ENCODE measurements at places on chromosomes 4 and X.
A peak's percentile ranks its signal among the peaks of the same experiment; 100 is the strongest.

GRCh38 chr4:10983268-10983667, 298.7 kb upstream of the CLNK start:
- peak; percentile 32 for DNase-seq

GRCh38 chr4:98026362-98026761, 116.9 kb downstream of the STPG2 start:
- DNase-seq: no peak

DNA sequence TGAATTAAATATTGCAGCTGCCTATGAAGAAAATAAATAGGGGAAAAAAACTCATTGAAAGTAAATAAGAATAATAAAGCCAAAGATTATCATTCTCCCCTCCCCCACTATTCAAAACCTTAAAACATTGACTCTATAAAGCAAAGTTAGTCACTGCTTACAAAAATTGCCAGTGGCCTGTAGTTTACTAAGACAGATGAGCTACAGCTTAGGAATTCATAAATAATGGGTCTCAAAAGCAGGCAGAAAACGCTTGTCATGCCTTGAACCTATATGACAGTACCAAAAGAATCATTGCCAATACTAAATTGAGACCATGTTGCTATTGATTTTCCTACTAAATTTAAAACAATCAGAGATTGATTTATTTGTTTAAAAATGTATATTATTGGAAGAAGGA, 78.9 kb downstream of the SLC10A7 start:
- DNase-seq: no peak

DNA sequence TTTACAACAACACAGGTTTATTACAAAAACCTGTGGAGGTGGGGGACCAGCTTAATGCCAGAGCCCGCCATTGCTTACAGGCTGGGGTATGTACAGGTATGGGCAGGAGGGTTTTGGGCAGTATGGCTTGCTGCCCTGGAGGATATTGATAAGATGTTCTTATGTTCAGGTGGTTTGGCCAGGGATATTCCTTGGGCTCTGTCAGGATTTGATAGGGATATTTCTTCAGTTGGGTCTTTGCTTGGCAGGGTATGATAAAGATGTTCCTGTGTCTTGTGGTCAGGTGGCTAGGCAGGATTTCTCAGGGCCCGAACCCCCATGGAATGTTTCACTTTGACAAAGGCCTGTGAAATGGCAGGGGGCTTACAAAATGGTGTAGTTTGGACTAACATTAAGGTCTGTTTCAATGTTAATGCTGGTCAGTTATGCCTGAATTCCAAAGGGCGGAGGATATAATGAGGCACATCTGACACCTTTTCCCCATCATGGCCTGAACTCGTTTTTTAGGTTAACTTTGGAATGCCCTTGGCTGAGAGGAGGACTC, 3.1 kb downstream of the MGST2 start:
- no peak for DNase-seq

DNA sequence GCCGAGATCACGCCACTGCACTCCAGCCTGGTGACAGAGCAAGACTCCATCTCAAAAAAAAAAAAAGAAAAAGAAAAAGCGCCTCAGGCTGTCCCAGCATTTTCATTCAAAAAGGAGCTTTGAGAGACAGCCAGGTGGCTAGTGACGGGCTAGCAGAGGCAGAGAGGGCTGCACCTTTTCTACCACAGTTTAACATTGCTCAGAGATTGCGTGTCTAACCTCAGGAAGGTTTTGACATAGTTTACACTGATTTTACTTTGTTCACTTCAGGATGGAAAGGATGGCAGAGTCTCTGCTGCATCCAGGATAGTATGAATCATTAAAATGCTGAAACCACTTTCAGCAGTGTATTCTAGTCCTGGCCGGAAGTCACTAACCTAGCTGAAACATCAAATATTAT, 28.1 kb downstream of the ZFP42 start:
- no peak for DNase-seq

- DNase-seq: no peak
Measured at GRCh38 chrX:3541336-3541735, 172.1 kb downstream of the PRKX start.

- no peak for DNase-seq
Measured at GRCh38 chrX:111955901-111956300, 79.9 kb downstream of the TRPC5OS start.

GRCh38 chrX:12460929-12461328, 322.7 kb downstream of the FRMPD4 start:
- no peak for DNase-seq

DNA sequence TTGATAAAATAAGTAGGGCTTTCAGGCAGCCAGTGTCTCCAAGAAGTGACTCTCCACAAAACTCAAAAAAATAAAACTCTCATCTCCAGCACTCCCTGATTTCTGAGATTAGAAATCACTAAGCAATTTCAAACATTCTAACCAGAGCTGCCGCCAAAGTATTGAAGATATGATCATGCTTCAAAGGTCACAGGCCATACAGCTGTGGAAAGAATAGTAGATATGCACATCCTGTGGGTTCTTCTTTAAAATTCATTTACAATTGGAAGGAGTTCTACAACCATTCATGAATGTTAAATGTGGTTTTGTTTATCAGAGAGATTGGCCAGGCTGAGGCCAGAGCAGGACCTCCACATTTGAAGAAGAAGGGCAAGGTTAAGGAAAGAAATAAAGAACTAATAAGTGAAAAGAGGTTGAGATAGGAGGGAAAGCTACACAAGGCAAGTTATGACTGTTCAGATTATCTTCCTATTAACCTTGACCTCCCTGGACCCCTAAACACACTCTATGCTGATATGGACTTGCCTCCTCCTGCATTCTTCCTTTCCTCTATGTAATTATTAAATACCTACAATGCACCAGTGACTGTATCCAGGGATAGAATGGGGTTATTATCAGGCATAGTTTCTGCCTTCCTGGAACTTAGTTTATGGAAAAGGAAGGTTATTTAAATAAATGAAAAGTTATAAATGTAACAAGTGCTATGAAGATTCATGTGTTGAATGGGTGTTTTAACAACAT, 56.4 kb downstream of the USP38 start:
- no peak for DNase-seq

GRCh38 chr4:150315175-150315574, 236.9 kb downstream of the DCLK2 start:
- no peak for DNase-seq

DNA sequence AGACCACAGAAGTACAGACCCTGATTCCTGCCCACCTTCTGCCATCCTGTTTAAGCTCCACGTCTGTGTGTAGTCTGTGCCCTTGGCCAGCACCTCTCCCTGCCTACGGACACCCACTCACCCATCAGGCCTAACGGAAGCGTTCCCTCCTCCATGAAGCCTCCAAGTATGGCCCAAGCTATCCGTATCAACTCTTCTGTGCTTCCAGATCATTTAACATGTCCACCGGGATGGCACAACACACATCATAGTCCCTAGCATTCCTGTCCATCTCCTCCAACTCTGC, 11.7 kb downstream of the WDR1 start:
- no peak for DNase-seq

DNA sequence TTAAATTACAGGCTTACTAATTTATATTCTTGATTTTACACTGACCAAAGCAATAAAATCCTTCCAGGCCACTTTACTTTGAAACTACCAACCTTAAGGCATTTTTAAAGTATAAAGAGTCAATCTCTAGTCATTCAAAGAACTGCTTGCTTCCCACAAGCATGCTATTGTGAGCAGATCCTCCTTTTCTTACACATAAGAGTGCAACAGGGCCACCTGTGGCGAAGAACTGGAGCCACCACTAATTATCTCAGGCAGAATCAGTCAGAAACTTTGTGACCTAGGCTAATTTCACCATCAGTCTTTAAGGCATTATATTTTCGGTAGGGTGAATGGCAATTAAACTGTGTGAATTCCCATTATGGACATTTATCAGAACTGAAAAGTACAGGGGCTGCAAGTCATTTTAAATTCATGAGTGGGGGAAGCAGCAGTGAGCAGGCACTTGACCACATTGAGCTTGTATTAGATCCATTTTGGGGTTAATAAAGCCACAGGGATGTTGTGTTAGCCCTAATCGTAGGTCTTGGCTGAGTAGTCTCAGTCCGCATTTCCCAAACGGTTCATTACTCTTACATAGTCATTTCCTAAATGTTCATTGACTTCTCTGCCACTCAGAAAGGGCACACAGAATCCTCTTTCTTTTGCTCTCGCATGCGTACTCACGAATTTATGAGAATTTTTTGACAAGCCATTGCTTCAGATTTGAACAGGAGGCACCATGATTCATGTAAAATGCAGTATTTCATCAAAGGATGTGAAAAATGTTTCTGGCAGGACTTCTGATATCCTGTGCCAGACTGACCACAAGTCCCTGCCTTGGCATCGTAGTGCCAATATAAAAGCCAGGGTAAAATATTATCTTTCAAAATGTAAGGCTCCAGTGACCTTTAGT, 39.8 kb downstream of the NPY2R start:
- no peak for DNase-seq

DNA sequence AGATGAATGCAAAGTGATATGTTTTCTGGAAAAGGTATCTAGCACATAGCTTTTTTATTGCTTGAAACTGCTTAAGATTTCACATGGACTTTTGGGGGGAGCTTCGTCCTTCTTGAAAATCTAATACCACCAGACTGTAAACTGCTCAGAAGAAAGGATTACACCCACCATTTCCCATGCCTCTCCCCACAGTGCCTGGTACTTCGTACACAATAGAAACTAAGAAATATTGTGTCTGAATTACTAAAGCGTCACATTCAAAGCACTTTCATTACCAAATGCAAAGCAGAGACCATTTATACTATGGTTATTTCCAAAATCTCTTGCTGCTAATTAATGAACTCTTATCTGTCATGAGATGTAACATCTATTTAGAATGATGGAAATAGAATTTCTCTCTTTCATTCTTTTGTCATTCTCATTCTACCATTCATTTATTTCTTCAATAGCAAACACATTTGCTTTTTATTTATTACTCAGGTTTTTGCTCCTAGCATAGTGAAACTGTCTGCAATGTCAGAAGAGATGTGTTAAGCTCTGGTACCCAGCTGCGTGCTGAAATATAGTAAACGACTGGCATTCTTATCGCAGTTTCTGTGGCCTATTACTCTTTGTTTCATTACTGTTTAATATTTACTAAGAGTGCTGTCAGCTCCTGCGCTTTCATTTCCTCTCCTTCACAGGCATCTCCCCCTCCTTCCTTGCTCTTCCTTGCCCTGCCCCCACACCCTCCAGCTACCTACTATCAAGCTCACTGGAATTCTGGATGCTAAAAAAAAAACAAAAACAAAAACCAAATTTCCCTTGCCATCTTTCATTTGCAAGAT, 51.4 kb upstream of the RAPGEF2 start:
- DNase-seq: no peak

DNA sequence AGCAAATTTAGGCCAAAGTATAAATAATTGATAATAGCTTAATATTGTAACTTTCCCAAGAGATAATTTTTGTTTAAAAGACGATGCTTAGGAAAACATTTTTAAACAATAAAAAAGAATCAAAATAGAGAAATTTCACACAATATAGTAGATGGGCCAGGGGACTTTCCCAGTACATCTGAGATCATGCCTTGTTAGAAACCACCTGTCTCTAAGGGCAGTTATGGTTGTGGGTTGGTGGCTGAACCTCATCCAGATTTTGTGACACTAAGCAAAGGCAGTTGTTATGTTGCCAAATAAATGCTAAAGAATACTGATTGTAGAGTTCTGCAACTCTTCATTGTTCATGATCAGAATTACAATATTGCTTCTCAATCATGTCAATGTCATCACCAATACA, 270.6 kb downstream of the BANK1 start:
- DNase-seq: no peak

- DNase-seq: no peak
Measured at GRCh38 chrX:109672239-109672638, 47.3 kb upstream of the KCNE5 start.

GRCh38 chrX:1564750-1565683, 26.4 kb upstream of the AKAP17A start:
- DNase-seq: no peak

GRCh38 chr4:154082760-154083535, 294.1 kb upstream of the SFRP2 start:
- DNase-seq: no peak

DNA sequence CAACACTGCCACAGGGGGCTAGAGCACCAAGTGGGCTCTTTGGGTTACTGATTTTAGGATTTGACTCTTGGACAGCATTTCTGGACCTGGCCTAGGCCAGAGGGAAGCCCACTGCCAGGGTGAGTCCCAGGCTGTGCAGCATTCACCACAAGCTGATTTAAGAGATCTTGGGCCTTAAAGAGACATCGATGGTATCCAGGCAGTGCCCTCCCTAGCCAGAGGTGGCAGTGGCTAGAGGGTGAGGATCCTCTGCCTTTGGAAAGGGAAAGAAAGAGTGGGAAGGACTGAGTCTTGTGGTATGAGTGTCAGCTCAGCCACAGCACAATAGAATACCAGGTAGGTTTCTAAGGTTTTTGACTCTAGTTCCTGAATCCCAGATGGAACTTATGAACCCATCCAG, 613.9 kb downstream of the FAT4 start:
- no peak for DNase-seq

DNA sequence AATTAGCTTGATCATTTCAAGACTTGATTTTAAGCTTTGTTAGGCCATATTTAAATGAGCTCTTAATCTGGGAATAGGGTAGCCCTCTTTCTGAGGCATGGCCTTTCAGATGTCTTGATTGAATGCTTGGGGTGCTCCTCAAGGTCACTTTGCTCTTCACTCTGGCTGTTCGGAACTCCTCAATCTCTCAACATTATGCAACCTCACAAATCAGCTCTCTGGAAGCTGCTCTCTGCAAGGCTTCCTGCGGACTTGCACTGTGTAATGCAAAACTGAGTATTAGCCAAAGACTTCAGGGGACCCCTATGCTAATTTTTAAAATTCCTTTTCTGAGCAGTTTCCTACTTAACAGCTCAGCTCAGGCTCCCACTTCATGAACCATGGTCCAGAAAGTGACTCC, 398.3 kb downstream of the PRDM5 start:
- DNase-seq: no peak

- no peak for DNase-seq
Measured at GRCh38 chrX:13875572-13875971, 58.7 kb upstream of the GPM6B start.

DNA sequence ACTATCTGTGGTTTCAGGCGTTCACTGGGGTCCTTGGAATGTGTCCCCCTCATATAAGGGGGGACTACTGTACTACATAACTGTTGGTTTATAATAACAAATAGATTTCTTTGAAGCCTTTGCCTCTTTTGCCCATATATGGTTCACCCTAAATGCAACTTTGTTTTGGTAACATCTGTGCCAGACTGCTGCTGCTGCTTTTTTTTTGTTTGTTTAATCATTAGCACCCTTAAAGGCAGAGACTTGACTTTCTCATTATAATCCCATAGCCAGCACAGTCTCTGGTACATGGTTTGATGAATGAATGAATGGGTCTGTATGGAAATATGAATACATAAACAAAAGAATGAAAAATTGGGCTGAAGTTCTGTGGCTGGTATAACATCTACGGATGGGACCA, 80.2 kb upstream of the LHFPL1 start:
- no peak for DNase-seq

DNA sequence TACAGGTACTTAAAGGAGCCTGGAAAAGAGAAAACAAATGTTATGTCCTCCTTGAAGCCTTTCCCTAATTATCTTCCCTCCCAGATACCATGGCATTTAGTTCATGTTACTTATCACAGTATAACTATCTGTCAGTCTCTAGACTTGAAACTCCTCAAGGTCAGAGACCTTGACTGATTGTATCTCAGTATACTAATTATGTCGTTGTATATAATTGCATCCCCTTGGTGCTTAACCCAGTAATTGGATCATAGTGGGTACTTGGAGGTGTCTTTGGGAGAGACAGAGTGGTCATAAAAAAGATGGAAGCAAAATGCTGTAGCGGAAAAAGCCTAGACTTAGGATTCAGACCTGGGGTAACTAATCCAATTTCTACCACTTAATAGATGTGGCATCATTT, 8.1 kb downstream of the IGBP1 start:
- DNase-seq: no peak

- peak; percentile 34 for DNase-seq
Measured at GRCh38 chr4:16026160-16026761, 57.6 kb downstream of the PROM1 start.
